ENCODE measurements at places on chromosomes 7 and 10.

- DNase-seq, result no peak
Observed at GRCh38 chr7:128099204-128099671, 68.0 kb upstream of the LRRC4 start.

DNA sequence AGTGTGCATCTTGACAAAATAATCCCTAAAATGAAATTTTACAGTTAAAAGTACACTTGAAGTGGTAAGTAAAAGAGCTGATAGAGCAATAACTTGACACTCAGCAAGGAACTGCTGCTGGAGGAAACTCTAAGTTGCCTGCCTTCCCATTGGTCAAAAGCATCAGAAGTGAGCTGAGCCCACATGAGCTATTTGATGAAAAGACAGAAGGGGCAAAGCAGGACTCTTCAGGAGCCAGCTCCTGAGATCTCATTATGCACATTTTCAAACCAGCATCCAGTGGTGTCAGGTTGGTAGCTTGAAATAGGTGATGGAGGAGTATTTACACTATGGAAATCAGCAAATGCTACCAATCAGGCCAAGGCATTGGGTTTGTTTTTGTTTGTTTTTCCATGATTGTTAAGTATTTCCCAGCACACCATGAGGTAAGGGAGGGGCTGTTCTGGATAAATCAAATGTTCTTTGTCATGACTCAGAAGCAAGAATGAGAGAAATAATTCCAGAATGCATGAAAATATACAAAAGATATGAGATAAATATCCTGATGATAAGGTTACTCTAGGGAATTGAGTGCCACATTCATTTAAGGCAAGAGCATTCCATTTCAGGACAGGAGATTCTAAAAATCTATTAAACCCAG, 316.6 kb downstream of the SNX13 start:
- DNase-seq, result no peak

GRCh38 chr10:74586088-74586585, 240.3 kb upstream of the KAT6B start:
- DNase-seq, result no peak

DNA sequence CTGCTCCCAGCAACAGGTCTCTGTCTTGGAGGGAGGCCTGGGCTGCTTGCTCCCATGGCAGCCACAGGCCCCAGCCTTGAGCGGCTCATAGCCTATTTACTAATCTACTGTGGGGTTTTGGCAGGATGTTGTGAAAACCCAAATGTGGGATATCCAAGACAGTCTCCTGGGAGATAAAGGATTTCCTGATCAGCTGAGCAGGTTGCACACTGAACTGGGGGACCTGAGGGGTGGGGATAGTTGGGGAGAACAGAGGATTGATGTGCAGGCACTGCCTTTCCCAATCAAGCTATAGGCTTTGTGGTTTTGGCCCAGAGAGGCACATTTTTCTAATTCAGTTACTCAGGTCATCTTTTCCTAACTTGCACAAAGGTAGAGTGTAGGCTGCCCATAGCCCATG, 92.6 kb downstream of the SH2D4B start:
- no peak for DNase-seq

- no peak for DNase-seq
Observed at GRCh38 chr10:19250546-19250945, 201.9 kb downstream of the MALRD1 start.

- DNase-seq, result peak; percentile 51
Observed at GRCh38 chr10:114042895-114043531, 653 bp upstream of the ADRB1 start.

DNA sequence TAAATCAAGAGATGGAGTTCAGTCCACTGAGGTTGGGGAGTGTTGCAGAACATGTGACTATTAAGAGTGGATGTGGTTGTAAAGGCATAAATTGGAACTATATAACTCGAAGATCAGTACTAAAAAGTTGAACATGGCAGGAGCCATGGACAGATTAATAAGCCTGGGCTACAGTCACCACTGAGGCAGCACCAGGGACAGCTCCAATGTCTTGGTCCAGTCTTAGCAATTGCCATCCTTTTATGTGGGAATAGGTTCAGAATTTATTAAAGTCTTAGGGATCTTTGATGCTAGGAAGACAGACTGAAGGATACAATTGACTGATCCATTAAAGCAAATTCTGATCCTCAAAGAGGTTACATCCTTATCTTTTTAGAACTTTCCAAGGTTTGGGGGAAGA, 156.6 kb downstream of the ADRA2A start:
- DNase-seq, result no peak
